Activated CD8-positive, alpha-beta memory T cell treated with anti-CD3 and anti-CD28 coated beads for 1 hour (primary cell): ENCODE measurements at places on chromosomes 16 and 17.

DNA sequence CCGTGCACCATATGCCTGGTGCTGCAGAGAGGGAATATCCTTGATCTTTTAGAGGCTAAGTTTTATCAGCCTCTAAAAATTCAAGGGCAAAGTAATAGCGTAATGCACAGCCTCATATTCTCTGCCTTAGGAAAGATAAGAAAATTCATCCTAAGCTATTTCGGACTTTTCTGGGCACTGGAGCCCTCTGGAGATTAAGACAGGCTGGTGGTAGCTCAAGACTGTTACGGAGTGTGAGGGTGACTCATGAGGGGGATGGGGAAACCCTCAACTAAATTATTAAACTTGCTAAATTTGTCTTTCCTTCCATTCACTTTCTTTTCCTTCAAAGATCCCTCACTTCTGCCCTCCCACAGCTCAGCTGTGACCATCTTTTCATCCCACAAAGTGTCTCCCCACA lies 73.3 kb downstream of the RPH3AL start:
- DNase-seq: no peak

- no peak for DNase-seq
Observed at GRCh38 chr16:82282662-82283061, 112.6 kb upstream of the MPHOSPH6 start.

- no peak for DNase-seq
Observed at GRCh38 chr16:83706394-83706793, 101.4 kb upstream of the HSBP1 start.

GRCh38 chr17:60224064-60224463 lies 74.3 kb downstream of the CA4 start:
- DNase-seq: no peak
